ENCODE measurements at places on chromosomes 5 and 9. TPM values are rescaled to one million over a fixed set of nuclear protein-coding genes. Genes with fewer than 3 reads are reported as not detected.
A peak's percentile ranks its signal among the peaks of the same experiment; 100 is the strongest.

Gene PARP8
- 27.6 TPM for total RNA-seq

Gene CCNI2
- 1.4 TPM for total RNA-seq

Gene LCN15
- total RNA-seq: 0.61 TPM

- no peaks in the 10 kb centered on the region for H3K27me3 ChIP-seq
- DNase-seq: no peak
- H3K4me3 ChIP-seq: no peak overlapping the region
- H3K4me1 ChIP-seq: no peaks in the 10 kb centered on the region
- no peak overlapping the region for H3K27ac ChIP-seq
- H3K36me3 ChIP-seq: no peaks in the 10 kb centered on the region
These were observed 515.9 kb downstream of the RAB3C start for GRCh38 chr5:59098743-59099142.

DNA sequence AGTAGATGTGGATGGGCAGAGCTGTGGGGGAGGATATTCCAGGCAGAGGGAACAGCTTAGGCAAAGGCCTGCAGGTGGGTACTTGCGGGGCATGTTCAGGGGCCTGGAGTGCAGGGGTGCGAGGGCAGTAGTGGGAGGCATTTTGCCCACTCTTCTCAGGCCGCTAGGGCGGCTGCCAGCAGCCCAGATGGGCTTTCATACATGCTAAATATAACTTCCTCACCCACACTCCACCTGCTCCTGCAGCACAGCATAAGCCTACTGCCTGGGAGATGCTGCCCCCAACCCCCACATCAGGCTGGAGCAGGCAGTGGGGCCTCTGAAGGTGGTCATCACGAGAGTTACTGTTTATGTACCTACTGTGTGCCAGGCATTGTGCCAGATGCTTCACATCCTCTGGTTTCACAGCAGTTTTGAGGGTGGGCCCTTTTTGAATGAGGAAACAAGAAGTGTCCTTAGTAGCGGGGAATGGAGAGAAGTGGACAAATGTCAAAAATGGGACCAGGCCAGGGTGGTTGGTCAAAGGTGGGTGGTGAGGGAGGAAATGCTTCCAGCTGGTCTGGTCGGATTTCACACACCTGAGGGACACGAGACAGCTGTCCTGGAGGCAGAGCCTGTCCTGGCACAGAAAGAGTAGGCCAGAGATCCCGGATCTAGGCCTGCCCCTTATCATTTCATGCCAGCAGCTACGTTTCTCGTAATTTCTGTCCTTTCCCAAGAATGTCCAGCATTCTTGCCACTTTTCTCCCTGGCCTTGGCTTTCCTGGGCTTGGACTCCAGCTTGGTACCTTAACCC, 12.1 kb downstream of the RGS14 start:
- peak overlapping the region; percentile 60 for H3K27ac ChIP-seq
- no peaks in the 10 kb centered on the region for H3K36me3 ChIP-seq
- peaks cover 12% of the 10 kb centered on the region for H3K27me3 ChIP-seq

- no peak for DNase-seq
- no peaks in the 10 kb centered on the region for H3K36me3 ChIP-seq
- no peak overlapping the region for H3K4me3 ChIP-seq
- no peak overlapping the region for H3K27ac ChIP-seq
- no peaks in the 10 kb centered on the region for H3K4me1 ChIP-seq
- H3K27me3 ChIP-seq: peaks cover 1% of the 10 kb centered on the region
These were observed 372.7 kb downstream of the CHSY3 start for GRCh38 chr5:130277002-130277401.

GRCh38 chr5:170896779-170897178, 35.0 kb downstream of the RANBP17 start:
- no peaks in the 10 kb centered on the region for H3K27me3 ChIP-seq
- DNase-seq: peak; percentile 49
- H3K36me3 ChIP-seq: no peaks in the 10 kb centered on the region
- H3K4me3 ChIP-seq: no peak overlapping the region
- H3K4me1 ChIP-seq: no peaks in the 10 kb centered on the region
- H3K27ac ChIP-seq: no peak overlapping the region
